Lower leg skin (tissue), 4 donors: ENCODE measurements at places on chromosomes 3 and 15. TPM values are rescaled to one million over a fixed set of nuclear protein-coding genes. Genes with fewer than 3 reads are reported as not detected.
A peak's percentile ranks its signal among the peaks of the same experiment; 100 is the strongest.

DNA sequence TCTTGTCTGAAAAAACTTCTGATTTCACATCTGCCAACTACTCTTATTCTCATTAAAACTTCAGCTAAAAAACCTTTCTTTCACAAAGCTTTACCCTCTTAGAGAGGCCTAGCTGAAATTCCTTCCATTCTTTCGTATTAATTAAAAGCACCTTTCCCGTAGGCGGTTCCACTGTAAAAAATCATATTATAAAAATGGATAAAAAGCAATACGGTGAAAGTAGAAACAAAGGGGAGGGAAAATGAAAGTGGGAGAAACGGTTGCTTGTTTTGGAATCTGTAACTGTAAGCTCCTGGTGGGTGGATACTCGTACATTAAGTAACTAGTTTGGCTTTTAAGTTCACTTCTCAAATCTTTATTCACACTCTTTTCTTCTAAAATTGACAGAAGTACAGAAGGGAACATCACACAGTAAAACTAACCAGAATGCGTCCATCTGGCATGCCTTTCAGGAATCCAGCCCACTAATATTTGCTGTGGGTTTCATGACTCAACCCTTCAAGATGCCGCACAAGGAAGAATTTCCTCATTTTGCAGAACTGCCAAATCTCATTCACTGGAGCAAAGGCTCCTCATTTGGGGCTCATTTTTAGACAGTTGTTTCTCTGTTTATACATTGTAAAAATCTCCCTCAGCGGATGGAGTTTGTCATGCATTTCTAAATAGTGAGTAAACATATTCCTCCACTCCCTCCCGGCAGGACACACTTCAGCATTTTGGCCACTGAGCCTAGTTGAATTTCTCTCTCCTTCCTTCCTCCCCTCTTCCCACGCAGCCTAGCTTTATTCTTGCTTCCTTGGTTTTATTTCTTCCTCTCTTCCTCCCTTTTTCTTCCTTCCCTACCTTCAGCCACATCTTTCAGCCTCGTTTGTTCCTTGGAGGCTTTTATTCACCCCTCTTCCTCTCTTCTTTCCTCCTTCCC lies 419.5 kb upstream of the NAALADL2 start:
- DNase-seq = peak; percentile 42

ZNF774 gene
- total RNA-seq = 2.4 TPM

GRCh38 chr3:10516544-10517452 lies 11.4 kb upstream of the ATP2B2 start:
- no peak for DNase-seq

PP2D1 gene
- total RNA-seq = not detected

CLSTN2 gene
- total RNA-seq = 5.7 TPM

- DNase-seq = no peak
Measured at GRCh38 chr15:57573151-57573550, 18.6 kb upstream of the MYZAP start.

OCA2 gene
- 12.1 TPM for total RNA-seq

DNA sequence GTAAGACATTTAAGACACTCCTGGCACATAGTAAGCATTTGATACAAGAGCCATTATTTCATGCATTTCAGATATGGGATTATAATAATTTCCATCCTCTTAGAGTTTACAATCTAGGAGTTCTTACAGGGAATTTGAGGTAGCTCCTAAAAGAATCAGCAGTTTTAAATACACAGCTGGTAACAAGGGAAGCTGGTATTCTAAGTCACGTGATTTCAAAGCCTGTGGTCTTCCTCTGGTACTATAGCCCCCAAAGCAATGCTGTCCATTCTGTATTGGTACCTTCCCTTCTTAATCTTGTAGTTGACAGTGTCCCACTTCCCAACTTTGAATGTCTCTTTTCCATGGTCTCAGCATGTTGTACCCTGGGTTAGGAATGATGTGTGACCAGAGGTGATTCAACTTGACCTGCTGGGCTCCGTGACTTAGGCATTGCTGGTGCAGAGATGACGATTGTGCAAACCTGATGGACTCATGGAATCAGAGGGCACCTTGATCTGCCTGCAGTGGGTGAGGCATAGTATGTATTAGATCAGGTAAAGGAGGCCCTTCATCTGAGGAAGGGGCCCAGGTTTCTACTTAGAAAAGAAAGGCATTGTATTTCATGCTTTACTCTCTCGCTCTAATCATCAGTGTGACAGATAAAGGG lies 122.9 kb downstream of the AKAP13 start:
- no peak for DNase-seq

GRCh38 chr3:10115326-10116137 lies at the start of gene BRK1:
Gene BRK1, plus strand, starts transcription at chr3:10115675. Its CDS starts 27 bp downstream, at chr3:10115702.
- DNase-seq = peak; percentile 98

DNAH12 gene
- total RNA-seq = under 0.01 TPM

DNA sequence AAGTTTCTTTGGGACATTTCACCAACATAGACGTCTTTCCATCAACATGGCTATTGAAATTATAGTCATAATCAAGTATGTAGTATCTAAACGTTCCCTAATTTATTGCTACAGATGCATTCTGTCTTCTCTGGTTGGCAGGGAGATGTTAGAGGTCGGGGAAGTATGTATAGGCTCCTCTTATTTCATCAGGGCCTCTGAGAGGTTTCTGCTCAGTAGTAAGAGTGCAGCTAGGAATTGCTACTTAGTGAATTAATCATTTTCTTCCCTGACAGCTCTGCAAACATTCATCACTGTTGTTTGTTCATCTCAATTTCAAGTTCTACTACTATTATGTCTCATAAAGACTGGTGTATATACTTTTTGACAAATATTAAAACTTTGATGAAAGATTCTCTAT lies 309.7 kb upstream of the NR2F2 start:
- DNase-seq = no peak

NTRK3 gene
- 5.3 TPM for total RNA-seq

- no peak for DNase-seq
Measured at GRCh38 chr15:34809186-34809585, 13.8 kb upstream of the ACTC1 start.

- no peak for DNase-seq
Measured at GRCh38 chr3:179723617-179724016, 70.8 kb downstream of the USP13 start.

DNA sequence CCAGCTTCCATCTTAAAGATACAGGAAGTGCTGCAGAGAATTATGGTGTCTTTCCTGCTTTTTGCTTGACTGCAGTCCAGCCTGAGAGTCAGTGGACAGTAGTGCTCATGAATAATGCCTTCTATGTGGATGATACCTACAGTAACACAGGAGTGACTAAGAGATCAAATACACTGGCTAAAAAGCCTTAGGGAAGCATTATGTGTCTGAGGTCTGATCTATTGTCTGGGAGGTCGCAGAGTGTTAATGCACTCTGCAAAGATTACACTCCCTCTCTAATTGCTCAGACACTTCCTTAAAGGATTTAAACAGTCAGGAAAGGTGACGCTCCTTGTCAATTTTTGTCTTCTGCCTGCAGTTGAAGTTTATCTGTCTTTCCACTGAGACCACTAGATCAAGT lies 183.6 kb downstream of the MCTP2 start:
- no peak for DNase-seq

GASK1A gene
- total RNA-seq = 3.2 TPM
